ENCODE measurements at places on chromosomes 6 and 20.

DNA sequence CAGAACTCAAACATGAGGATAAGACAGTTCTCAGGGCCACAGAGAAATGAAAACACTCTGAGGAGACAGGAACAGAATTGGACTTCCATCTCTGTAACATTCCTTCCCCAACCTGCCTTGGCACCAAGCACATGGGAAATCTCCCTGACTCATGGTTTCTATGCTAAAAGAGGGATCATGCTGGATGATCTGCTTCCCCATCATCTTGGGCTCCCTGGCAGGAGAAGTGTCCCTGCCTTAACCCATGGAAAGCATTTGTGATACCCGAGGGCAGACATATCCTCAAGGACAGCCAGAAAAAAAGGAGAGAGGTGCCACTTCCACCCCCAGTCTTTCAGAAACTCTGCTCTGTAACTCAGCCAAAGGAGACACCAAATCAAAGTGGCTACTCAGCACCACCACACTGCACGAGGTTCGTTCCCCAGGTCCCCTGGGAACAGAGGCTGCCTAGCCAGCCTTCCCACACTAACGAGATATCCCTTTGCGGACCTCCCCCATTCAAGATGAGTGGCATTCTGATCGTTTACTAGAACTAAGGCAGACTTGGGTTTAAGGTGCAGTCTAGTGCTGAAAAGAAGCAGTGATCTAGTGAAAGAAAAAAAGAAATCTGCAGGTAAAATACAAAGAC is 34.8 kb downstream of the BLOC1S5 start:
- no peak for DNase-seq

DNA sequence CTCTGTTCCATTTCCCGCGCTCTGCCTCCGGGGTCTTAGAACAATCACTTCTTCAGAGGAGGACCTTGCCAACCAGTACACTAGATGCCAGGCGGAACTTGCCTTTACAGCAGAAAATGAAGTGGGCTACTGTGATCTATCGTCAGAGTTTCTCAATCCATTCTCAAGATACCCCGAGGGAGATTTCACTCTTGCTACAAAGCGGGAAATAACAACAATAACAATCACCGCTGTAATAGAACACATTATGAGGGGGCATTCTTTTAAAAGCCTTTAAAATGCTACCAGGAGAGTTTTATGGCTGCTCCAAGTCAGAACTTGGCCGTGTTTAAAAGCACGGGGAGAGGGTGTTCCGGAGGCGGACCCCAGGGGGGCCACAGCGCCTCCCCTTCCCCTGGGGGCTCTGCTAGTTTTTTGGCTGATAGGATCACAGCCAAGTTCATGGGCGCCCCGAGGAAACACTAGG is 617.0 kb upstream of the AGPAT4 start:
- DNase-seq, result no peak

- DNase-seq, result no peak
Observed at GRCh38 chr6:90460051-90460450, 126.8 kb downstream of the MAP3K7 start.

DNA sequence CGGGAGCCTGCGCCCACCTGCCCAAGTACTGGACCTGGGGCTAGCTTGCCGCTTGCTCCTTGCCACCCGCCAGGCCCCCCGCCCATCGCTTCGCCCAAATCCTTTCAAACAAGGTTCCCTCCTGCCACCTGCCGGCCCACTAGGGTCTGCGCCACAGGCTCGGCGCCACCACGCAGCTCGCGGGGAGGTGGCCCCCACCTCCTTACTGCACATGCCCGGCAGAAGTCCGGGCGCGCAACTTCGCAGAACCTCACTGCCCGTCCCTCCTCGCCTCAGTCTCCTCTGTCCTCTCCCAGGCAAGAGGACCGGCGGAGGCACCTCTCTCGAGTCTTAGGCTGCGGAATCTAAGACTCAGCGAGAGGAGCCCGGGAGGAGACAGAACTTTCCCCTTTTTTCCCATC is 11.2 kb downstream of the GNAS-AS1 start:
- no peak for DNase-seq

DNA sequence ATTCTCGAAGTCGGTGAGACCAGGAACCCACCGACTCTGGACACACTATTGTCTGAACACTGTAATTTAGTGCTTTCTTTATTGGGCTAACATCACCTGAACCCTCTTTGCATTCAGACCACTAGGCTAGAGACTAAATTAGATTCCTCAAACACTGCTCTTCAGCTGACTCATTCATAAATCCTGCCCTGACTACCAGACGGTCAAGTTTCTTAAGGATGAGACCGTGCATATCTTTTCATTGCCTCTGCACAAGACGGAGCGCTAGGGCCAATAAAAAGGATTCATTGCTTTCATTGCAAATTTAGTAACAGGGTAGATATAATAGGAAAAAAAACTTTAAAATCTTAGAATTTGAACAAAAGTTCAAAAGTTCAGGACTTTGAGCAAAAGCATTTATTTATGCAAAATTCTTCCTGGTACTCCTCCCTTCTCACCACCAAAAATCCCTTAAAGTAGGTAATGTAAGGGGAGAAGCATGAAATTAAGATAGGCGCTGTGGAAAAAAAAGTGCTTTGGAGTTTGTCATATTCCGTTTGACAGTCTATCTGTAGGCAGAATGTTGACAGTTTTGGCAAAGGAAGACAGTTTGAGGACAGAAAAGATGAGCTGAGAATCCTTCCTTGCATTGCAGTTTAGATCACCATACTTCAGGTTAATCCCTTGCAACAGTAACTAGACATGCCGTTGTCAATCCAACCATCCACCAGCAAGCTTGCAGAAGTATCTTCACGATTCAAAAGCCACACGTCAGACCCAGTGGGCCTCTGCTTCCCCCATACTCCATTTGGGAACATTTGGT is 328.6 kb upstream of the JARID2 start:
- no peak for DNase-seq

GRCh38 chr20:32672982-32673851 is 524 bp downstream of the C20orf203 start:
- DNase-seq, result no peak

GRCh38 chr6:37882292-37882691 is 62.8 kb downstream of the ZFAND3 start:
- no peak for DNase-seq

Measured in RKO (cell line).